ENCODE measurements at places on chromosomes 12 and 14.

- DNase-seq: peak; percentile 4
Observed at GRCh38 chr14:26599291-26599690, 1.5 kb upstream of the NOVA1 start.

GRCh38 chr12:111766608-111767361 is at the start of gene ALDH2:
Gene ALDH2 (plus strand): TSS chr12:111766933. CDS start chr12:111766983, 50 bp downstream.
- peak; percentile 83 for DNase-seq

- no peak for DNase-seq
Observed at GRCh38 chr12:80938397-80938796, 663 bp upstream of the LIN7A start.

DNA sequence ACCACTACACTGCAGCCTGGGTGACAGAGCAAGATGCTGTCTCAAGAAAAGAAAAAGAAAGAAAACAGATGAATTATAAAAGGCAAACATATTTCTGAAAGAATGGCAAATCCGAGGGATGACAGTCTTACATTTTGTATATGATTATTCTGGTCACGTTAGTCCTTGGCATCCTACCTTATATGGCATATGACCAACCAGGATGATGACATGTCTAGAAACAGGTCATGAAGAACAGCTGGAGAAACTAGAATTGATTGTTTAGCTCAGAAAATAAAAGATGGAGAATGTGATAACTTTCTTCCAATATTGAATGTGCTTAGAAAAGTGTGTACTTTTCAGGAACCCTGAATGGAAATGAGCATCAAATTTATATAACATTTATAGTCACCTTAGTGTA is 19.2 kb downstream of the SLC2A14 start:
- no peak for DNase-seq

DNA sequence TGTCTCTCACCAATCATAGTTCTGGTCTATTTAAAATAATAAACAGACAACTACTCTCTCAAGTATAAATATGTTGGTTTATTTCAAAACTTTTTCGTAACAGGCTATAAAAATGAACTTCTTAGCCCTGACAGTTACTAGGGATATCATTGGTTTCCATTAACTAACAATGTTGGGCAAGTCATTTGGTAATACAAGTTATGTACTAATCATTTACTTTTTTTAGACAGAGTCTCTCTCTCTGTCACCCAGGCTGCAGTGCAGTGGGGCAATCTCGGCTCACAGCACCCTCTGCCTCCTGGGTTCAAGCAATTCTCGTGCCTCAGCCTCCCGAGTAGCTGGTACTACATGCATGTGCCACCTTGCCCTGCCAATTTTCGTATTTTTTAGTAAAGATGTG is 14.6 kb upstream of the KANSL2 start:
- no peak for DNase-seq

DNA sequence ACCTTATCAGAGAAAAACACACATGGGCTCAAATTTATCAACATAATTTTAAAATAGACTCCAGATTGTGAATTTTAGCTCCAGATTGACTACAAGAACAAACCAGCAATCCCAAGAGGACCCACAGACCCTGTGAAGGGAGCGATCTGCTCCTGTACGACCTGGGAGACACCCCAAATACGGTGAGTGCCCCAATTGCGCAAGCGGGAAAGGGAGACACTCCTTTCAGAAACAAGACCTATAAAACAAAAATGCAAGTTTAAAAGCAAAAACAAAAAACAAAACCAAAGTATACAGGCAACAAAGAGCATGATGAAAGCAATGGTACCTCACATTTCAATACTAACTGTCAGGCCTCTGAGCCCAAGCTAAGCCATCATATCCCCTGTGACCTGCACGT is 32.1 kb downstream of the DNAI7 start:
- no peak for DNase-seq

GRCh38 chr12:86801439-86801838 is 545.2 kb upstream of the MGAT4C start:
- DNase-seq: no peak

GRCh38 chr12:17579205-17580026 is 510.6 kb downstream of the RERGL start:
- DNase-seq: no peak

DNA sequence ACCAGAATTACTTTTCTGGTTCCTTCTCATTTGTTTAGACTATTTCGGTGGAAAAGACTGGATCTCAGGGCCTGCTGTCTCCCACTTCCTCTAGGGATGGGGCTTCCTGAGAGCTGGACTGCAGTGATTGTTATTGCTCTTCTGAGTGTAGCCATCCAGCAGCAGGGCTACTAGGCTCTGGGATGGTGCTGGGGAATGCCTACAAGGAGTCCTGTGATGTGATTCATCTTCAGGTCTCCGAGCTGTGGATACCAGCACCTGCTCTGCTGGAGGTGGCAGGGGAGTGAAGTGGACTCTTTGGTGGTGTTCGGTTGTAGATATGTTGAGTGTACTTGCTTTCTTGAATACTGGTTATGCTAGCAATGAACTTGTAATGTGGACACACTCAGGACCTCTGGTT is 42.7 kb downstream of the AEBP2 start:
- DNase-seq: no peak

GRCh38 chr14:65038966-65039365 is 52.3 kb downstream of the FNTB start:
- DNase-seq: no peak

DNA sequence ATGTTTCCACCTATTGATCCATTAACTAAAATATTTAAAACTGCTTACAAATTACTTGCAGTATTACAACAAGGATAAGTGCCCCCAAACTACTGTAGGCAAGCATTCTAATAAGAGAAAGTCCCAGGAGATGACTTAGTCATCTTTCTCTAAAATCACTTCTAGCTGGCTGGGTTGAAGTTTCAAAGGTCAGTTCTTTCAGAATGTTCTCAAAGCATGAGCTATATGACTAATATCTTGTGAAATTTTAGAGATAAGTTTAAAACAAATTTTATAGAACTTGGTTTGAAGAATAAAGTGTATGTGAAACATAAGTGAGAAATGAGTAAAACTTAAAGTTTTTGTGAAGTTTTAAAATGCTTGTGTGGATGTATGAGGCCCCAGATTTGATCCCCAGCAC is 24.3 kb upstream of the OR6J1 start:
- DNase-seq: no peak

Measured in head of caudate nucleus (tissue), 42 donors.